ENCODE measurements at places on chromosomes 6 and 20.
A peak's percentile ranks its signal among the peaks of the same experiment; 100 is the strongest.

DNA sequence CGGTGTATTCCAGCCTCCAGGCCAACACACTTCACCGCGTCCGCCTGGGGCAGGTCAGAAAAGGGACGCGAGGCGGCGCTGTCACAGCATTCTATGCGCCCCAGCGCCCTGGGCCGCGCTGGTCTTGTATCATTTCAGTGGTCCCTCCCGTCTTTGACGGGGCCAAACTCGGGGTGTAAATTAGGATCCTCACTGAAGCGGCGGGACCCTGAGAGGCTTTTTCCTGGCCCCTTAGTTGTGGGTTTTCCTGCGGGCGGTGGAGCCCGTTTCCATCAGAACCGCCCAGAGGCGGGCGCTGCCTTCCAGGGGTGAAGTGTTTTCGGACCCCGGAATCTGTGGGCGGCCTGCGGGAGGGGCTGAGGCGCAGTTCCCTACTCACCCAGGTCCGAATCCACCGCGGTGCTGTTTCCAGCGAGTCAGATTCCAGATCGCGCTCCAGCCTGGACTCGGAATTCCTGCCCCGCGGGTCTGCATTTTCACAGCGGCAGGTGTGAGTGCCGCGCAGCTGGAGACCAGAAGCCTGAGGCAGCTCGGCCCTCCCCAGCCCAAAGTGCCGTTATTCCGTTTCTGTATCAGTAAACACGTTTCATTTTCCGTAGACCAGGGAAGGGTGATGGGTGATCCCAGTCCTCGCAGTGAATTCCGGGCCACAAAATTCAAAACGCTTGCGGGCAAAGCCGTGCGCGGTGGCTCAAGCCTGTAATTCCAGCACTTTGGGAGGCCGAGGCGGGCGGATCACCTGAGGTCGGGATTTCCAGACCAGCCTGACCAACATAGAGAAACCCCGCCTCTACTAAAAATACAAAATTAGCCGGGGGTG is 3.9 kb upstream of the MICB start:
- peak; percentile 87 for DNase-seq

DNA sequence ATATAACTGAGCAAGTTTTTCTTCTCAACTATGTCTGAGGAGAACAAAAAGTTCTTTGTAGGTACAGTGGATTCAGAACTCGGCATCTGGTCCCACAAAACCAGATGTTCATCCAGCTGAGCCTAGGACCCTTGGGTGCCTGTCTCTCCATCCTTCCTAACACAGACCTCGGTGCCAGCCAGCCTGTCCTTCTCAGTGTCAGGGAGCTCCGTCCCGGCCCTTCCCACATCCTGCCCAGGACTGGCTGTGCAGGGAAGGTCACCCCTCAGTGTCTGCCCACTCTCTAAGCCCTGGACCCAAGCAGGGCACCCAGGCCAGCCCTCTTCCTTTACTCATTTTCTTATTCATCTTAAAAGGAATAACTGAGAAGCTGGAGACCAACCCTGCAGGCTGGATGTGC is 32.0 kb upstream of the AGPAT4 start:
- DNase-seq, result no peak

DNA sequence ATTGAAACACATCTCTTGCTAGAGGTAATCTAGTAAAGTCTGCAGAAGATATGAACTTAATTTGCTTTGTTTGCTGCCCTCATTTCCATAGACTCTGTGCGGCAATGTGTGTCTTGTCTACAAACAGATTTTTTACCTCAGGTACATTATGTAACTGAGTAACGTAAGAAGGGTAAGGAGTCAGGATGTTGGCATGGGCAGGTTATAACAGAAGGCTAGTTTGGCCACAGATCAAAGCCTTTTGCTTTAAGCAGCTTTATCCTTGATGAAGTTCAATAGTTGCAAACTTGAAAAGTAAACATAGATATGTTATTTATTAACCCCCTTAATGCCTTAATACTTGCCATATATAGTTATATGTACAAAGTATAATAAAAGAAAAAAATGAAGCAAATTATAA is 391.6 kb upstream of the FKBP1C start:
- DNase-seq, result no peak

DNA sequence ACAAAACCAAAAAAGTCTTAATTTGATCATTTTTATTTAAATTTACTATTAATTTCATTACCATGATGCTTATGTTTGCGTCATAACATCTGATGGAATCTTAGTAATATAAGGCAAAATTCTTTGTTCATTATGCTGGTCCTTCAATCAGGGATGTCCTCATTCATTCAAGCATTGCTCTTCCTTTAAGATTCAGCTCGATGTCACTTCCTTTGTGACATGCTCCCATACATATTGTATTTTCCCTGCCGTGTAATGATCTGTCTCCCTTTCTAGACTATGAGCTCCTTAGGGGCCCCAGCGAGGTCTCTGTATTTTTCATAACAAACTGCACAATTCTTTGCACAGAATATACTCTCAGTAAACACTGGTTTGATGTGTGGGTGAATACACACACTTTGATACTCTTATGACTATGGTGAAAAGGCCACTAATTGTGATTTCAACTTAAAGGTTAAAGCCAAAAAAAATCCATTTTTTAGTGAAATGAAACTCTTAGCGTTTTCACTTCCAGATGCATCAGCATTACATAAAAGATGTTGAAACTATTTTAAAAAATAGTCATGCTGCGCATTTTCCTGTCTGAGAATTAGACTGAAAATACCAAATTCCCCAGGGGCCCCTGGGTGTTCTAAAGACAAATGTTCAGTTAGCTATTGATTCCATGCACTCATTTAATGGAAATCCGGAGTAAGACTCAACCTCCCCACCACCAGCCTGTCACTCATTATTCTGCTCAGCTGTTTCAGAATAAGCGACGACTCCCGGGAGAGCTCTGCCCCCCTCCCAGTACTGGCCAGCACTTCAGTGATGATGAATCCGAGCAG is 169.7 kb downstream of the ATXN1 start:
- DNase-seq, result peak; percentile 46

GRCh38 chr6:15715060-15715459 is 52.2 kb upstream of the DTNBP1 start:
- peak; percentile 68 for DNase-seq

DNA sequence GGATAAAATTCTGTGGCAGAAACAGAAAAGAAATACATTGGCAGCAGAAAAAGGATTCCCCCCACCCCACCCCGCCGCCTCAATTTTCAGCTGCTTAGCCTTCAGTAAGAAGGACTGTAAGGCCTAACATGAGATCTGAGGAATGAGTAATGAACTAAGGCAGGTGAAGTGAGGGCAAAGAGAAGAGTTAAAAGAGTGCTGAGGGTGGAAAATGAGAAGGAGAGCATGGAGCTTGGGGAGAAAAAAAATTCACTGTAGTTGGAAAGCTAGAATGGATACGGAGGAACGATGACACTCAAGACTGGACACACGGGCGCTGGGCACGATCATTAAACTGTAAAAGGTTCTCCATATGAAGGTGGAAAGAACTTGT is 14.6 kb downstream of the POM121L2 start:
- DNase-seq, result no peak
